ENCODE measurements at places on chromosomes 4 and X. TPM values are rescaled to one million over a fixed set of nuclear protein-coding genes. Genes with fewer than 3 reads are reported as not detected.

DNA sequence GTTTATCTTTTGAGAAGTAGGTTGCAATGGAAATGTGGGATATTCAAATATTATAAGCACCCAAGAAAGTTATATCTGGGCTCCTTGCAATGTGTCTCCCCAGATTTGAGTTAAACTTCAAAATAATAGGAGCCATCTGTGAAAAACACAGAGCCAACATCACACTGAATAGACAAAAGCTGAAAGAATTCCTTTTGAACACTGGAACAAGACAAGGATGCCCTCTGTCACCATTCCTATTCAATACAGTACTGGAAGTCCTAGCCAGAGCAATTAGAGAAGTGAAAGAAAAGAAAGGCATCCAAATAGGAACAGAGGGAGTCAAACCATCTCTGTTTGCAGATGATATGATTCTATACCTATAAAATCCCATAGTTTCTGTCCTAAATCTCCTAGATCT, 114.3 kb upstream of the IL1RAPL1 start:
- DNase-seq: no peak

STOX2 gene
- 2.7 TPM for total RNA-seq

PTCHD1 gene
- total RNA-seq: 0.12 TPM

DNA sequence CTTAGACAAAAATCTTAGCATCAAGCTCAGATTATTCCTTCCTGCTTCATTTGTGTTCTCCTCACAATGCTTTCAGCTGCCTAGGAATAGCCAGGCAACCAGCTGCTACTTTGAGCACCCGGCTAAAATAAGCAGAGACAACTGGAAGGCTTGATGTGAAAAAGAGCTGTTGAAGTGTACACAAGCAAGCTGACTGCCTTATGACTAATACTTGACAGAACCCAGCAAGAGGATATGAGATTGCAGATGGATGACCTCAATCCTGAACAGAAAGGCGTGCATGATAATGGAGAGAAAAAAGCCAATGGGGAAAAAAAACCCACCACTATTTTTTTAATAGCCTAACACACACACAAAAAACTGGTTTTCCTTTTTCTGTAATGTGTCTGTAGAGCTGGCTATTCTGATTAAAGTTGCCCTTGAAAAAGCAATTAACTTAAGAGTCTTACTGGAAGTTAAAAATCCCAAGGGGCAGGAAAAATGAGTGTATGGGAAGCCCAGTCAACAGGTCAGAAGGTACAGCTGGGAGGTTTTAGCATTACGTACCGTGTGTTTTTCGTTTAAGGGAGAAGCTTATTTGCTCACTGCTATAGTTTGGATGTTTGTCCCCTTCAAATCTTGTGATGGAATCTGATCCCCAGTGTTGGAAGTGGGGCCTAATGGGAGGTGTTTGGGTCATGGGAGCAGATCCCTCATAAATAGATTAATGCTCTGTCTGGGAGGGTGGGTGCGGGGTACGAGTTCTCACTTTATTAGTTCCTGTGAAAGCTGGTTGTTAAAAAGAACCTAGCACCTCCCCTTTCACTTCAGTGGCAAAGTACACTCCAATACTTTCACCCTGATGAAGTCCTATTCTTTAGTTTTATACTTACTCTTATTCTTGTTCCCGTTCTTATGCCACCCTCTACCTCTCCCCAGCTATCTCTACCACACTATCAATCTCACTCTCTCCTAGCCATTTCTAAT, 37.1 kb upstream of the HERC6 start:
- no peak for DNase-seq

- DNase-seq: no peak
Observed at GRCh38 chr4:118112117-118113046, 78.1 kb downstream of the NDST3 start.

DNA sequence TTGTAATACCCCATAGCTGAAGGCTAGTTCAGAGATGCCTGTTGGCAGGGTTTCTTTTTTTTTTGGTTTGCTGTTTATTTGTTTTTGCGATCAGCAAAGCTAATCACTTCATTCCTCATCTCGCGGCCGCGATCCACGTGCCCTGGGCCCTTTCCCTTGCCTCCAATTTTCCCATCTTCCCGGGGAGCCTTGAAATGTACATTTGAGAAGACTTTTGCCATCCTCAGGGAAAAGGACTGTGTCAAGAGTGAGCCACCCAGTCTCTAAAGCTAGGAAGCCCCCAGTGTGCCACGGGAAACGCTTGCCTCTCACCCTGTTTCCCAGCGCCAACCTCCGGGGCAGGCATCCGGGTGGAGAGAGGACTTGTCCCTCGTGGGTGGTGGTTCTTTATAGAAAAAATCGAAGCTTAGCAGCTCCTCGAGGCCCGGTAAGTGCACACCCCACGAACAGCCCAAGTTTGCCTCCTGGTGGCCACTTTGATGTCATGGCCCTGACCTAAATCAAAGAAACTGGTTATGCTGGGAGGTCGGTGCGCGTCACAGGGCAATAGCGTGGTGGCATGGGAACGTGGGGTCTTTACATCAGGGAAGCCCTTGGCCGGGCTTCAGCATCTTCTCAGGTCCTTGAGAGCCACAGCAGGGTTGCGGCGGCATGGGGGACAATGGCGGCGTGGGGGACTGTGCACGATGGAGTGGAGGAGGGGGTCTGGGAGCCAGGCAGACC, 42.0 kb downstream of the MAP7D3 start:
- DNase-seq: peak; percentile 52

Measured in left colon (tissue), 2 donors.